Left lung (tissue), 14 donors: ENCODE measurements at places on chromosomes 7 and 10.

DNA sequence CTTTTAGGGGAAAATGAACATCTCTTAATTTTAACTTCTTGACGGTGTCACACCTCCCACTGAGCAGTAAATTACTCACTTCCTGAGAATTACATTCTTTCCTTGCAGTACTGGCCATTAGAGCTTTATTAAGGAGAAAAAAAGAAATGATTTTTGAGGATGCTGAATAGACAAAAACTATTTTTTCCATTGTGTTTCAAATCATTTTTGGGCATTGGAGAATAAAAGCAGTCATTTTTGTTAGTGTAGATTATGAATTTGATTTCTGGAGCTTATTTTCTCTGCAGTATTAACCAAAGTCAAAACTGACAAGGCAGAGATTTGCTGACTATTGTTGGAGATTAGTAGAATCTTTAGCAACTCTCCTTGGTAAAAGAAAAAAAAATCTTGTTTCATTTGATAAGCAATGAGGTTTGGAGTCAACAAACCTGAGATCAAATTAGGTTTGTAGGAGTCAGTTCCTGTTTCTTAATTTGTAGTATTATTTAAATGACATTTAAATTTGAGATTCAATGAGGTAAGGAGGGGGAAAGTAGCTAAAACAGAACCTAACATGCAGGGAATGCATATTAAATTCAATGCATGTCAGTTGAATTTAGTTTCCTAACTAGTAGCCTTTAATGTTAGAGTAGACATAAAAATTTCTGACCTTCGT, 70.6 kb downstream of the AP3M1 start:
- no peak for DNase-seq

DNA sequence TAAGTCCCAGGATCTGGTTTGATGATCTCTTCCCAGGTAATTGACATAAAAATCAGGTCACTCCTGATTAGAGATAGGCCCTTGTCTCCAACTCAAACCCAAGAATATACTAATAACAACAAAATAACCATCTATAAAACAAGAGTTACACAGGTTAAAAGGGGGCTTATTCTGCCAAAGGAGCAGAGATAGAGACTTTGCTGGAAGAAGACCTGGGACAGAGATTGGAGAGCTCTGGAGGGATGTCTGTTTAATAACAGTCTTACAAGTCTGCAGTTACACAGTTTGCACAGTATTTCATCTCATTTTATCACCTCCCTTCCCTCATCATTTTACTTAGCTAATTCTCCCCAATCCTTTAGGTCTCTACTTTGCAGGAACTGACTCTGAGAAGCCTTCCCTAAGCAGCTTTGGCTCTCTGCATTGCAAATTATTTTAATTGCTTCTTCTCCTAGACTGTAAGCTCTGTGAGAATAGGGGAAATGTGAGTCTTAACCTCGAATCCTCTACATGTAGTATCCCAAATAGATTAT, 3.7 kb upstream of the ZNF438 start:
- DNase-seq, result no peak

- DNase-seq, result peak; percentile 52
These were observed at the start of the genes DYDC1 and DYDC2 for GRCh38 chr10:80356563-80356988. TSS of gene DYDC1 (minus strand) at chr10:80356755. CDS start at chr10:80352601, 4,154 bp downstream. TSS of gene DYDC2 (plus strand) at chr10:80356781. CDS start at chr10:80362444, 5,663 bp downstream.

DNA sequence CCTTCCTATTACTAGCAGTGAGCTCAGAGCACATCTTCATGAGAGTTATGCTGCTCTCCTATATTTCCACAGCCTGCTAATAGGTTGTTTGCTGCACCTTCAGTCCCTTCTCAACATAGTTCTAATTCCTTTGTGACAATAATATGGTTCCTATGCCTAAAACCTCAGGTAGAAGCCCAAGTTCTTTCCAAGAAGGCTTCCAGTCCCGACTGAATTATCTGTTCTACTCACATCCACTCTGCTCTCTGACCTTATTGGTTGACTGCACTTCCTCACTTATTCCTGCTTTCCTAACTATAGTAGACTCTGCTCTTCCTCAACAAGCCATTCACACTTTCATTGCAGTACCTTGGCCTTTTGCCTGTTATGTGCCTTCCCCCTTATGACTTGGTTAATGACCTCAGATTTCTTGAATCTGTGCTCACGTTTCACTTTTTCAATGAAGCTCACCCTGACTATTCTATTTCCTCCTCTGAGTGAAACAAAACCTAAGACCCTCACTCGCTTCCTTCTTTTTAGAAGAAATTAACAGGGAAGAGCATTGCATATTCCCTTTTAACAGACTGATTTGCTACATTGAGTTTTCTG, 132.7 kb downstream of the MDFIC start:
- no peak for DNase-seq
